CD4-positive, CD25-positive, alpha-beta regulatory T cell (primary cell): ENCODE measurements at places on chromosomes 7 and 10.

GRCh38 chr7:126948664-126949063 is 304.1 kb downstream of the GRM8 start:
- no peak for DNase-seq

- DNase-seq, result no peak
These were observed 81.1 kb upstream of the TRIM24 start for GRCh38 chr7:138378741-138379559.

GRCh38 chr10:88944813-88945212 is 7.8 kb downstream of the ACTA2 start:
- DNase-seq, result no peak

DNA sequence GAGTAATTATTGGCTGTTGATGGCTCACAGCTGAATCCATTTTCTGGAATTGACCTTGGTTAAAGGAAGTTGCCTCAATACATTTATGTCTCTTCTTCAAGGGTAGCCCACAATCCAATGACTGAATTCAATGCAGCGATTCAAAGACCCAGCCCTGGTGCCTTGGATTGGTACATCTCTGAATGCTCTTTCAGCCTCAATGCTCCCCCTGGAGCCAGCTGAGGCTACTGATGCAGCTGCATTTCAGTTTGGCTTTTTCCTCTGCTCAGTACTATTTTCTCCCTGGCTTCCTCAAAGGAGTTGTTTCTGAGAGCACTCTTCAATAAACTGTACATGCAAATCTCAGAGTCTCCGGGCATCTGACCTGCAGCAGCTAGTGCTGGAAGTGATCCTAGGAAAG is 633 bp upstream of the EBLN1 start:
- no peak for DNase-seq

GRCh38 chr7:45978010-45978681 is 57.1 kb upstream of the IGFBP3 start:
- no peak for DNase-seq
